ENCODE measurements at places on chromosomes 16 and 17. TPM values are rescaled to one million over a fixed set of nuclear protein-coding genes. Genes with fewer than 3 reads are reported as not detected.

TBC1D3E gene
- total RNA-seq = not detected

KRT36 gene
- total RNA-seq = not detected

KRTAP1-1 gene
- not detected for total RNA-seq

TMEM238L gene
- not detected for total RNA-seq

ZNF423 gene
- 5.9 TPM for total RNA-seq

TBX4 gene
- not detected for total RNA-seq

NPIPB13 gene
- total RNA-seq = 10.2 TPM

GRAPL gene
- total RNA-seq = 0.73 TPM

B4GALNT2 gene
- not detected for total RNA-seq

ZSCAN10 gene
- not detected for total RNA-seq

GSDMA gene
- total RNA-seq = 3.4 TPM

SLC5A10 gene
- total RNA-seq = not detected

BEAN1 gene
- total RNA-seq = 3.5 TPM

MPV17L gene
- 19.5 TPM for total RNA-seq

TNK1 gene
- total RNA-seq = 1.1 TPM

ITGAD gene
- total RNA-seq = 0.44 TPM

PRCD gene
- 4.9 TPM for total RNA-seq

HCRT gene
- total RNA-seq = not detected
